ENCODE measurements at places on chromosomes 4 and X. TPM values are rescaled to one million over a fixed set of nuclear protein-coding genes. Genes with fewer than 3 reads are reported as not detected.

- no peak for DNase-seq
These were observed 34.1 kb upstream of the IL1RAPL1 start for GRCh38 chrX:28552882-28553829.

- DNase-seq, result no peak
These were observed 271.5 kb downstream of the LDB2 start for GRCh38 chr4:16626945-16627344.

Gene UGT8
- 65.4 TPM for polyA plus RNA-seq

DNA sequence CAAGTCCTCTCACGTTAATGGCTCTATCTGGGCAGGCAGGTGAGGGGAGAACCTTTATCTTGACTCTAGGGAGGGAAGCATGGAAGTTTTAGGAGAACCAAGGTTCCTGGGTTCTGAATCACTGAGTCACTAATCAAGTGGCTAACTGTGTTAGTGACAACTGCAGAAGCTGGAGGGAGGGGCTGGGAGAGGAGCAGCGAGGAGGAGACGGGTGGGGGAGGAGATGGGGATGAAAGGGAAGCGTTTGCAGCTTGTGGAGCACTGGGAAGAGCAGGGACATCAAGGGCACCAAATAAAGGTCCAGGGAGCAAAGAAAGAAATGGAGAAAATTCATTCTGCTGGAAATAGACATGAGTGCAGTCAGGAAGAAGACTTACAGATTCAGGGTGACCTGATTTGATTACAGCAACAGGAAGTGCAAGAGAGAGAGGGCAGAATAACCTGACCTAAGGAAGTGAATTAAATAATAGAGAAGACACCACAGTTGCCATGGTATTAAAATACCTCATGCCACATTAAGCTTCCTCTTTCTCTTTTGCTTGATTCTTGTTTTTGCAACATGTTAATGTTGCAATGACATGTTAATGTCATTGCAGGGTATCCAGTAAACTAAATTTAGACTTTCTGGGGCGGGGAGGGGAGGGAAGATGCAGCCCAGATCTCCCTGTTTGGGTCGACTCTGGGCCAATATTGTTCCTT, 4.5 kb upstream of the SETD7 start:
- no peak for DNase-seq

GRCh38 chrX:133722756-133723155, 262.6 kb downstream of the GPC3 start:
- DNase-seq, result no peak

- no peak for DNase-seq
These were observed 78.3 kb downstream of the GASK1B start for GRCh38 chr4:158094413-158095134.

GRCh38 chr4:3601992-3602391, 69.8 kb upstream of the LRPAP1 start:
- no peak for DNase-seq

DNA sequence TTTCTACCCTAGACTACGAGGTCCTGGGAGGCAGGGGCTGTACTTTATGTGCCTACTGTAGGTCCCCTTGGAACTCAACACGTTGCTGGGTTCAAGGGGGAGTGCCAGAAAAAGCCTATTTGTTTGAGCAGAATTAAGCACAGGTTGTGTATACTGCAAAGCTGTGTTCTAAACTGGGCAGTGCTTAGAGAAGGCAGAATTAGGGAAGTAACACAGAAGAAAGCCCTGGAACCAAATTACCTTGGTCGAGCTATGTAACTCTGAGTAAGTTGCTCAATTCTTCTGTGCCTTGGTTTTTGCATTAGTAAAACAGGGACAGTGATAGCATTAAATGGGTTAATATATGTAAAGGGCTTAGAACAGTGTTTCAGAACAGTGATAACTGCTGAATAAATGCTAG, 245.0 kb upstream of the SFRP2 start:
- no peak for DNase-seq

DNA sequence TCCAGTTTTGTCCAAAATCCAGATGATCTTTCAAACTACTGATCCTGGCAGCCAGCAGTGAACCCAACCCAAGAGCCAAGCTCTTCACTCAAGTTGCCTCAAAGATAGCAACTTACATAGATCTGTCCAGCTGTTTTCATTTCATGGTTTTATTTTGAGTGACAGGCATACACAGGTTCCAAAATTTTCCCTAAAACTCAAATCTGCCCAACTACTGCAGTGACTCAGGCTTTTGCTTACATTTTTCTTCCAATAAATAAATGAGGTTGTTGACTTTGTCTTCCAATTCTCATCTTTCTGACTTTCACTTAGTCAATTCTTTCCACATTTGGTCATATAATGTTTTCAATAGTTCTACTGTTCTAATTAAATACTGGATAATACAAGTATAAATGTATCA, 158.8 kb downstream of the TECRL start:
- DNase-seq, result no peak

- no peak for DNase-seq
These were observed 1521.8 kb upstream of the TENM3 start for GRCh38 chr4:180721356-180721755.

Gene TMSB15C
- 7.9 TPM for polyA plus RNA-seq

GRCh38 chr4:165966833-165967232, 93.8 kb downstream of the TLL1 start:
- no peak for DNase-seq

GRCh38 chrX:140599851-140600250, 95.0 kb upstream of the SOX3 start:
- no peak for DNase-seq

DNA sequence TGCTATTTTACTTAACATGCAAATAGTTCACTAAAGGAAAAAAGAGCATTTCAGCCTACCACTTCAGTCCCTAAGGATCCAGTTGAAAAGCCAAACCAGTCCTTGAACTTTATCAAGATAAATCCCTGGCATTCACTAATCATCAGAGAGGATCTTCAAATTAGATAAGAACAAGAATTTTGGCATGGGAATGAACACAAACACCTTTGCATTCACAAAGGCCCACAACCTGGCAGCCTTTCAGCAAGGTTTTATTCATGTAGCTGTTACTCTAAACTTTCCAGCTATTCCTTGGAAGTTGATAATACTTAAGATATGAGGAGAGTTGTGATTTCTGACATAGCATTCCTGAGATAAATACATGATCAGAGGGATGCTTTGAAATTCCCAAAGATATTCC, 193.4 kb downstream of the LRBA start:
- DNase-seq, result no peak

DNA sequence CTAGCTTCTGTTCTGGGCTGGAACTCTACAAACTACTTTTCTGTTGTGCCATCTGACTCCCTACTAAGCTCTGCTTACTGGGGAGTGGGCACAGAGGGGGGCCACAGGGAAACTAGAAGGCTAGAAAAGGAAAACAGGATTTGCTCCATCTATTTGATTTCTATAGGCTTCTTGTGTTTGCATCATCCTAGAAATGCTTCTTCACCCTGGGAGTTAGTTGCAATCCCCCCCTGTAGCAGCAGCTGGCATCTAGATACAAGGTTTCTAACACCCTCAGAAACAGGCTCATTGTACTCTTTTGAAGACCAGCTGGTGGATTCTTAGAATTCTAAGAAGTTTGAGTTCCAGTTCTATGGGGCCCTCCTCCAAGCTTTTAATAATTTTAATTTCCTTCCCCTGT, 213.4 kb downstream of the TMA16 start:
- DNase-seq, result no peak

Gene ADH6
- polyA plus RNA-seq, result 23.4 TPM

DNA sequence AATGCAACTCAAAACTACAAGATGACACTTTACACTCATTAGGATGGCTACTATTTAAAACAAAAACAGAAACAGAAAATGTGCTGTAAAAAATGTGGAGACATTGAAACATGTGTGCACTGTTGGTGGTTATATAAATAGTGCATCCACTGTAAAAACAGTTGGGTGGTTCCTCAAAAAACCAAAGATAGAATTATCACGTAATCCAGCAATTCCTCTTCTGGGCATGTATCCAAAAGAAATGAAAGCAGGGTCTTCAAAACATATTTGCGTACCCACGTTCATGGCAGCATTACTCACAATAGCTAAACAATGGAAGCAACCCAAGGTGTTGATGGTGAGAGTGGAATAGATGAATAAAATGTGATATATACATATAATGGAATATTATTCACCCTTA, 967.2 kb downstream of the TRAM1L1 start:
- no peak for DNase-seq

Gene SGMS2
- 13.6 TPM for polyA plus RNA-seq

DNA sequence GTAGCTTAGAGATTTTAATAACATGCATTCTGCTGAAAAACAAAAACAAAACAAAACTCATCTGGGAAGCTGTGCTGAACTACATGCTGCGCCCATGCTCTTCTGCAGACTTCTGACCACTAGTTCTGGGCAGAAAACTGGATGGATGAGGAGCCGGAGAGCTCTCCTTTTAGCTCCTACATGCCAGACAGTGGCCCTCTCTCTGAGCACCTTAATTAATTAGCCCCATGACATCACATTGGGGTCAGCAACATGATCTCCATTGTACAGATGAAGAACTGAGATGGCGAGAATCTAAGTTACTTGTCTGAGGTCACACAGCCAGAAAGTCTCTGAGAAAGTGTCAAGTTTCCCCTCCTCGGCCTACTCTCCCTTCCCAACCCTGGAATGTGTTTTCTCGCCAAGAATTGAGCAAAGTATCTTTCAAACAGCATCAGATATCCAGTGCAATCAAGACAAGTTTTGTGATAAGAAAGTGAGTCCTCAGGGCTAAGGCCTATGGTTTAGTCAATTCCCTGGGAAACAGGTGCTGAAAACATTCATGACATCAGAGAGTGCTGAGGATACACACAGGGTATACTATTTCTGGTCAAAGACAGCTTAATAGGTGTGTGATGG, 21.6 kb downstream of the SCD5 start:
- no peak for DNase-seq
